Aorta (tissue), 5 donors: ENCODE measurements at places on chromosomes 5 and 9.

DNA sequence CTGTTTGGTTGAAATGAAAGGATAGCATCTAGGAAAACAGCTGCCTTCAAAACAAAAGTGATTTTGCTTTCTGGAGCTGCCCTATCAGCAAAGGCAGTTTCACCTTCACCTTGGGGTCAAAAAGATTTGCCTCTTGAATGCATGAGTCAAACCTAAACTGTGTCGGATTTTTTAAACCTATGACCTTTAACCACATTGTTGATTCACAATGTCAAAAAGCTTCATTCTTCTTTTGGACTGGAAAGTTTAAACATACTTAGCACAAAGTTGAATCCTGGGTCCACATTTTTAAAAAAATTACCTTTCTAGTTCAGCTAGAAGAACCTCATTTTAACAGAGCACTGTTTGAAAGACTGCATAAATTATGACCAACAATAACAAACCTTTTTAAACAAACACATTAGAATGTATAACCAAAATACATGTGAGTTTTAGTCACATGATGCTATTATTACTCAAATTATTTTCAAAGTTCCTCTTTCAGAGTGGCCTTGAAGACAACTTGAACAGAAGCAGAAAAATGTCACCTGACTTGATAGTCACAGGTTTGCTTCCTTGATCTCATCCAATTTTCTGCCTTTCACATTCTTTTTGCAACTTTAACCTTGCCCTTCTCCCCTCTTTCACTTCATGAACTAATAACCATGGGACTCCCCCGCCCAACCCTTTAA lies 109.7 kb upstream of the LHFPL2 start:
- no peaks in the 10 kb centered on the region for H3K36me3 ChIP-seq
- no peak overlapping the region for H3K27ac ChIP-seq
- no peak for DNase-seq
- H3K4me3 ChIP-seq = no peak overlapping the region
- peaks cover 2% of the 10 kb centered on the region for H3K4me1 ChIP-seq

DNA sequence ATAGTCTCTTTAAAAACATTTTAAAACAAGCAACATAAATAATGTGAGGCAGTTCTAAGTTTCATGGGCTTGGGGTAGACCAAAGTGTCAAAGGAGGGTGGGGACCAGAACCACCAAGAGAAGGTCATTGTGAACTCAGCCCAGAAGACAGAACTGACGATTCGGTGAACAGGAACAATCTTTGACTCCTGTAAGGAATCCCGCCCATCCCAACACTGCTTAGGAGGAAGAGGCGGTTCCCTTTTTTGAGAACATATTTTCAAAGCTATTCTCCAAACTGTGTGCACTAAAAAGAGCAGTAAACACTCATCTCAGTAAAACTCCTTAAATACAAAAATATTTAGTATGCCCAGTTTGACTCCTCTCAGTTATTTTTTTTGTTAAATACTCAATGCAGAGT lies 176.5 kb upstream of the TLE4 start:
- no peaks in the 10 kb centered on the region for H3K36me3 ChIP-seq
- no peak for DNase-seq
- no peak overlapping the region for H3K4me3 ChIP-seq
- no peaks in the 10 kb centered on the region for H3K4me1 ChIP-seq

DNA sequence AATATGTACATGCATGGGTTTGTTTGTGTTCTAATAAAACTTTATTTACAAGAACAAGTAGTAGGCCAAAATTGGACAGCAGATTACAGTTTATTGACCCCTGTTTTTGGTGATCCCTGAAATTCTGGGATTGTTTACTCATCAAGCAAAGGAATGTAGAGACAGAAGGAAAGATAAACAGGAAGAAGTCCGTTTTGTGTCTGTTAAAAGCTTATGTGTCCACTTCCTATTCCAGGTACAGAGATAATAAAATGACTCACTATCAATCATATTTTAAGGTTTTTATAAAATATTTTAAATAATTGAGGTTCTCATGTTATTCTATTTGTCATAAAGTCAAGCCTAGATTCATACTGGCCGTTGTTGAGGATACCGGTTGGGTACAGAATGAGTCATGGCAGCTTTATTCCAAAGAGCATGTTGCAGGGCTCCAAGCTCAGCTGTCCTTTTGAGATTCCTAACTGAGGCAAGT lies 214.9 kb upstream of the DAB2 start:
- H3K4me3 ChIP-seq = no peak overlapping the region
- H3K4me1 ChIP-seq = no peaks in the 10 kb centered on the region
- H3K36me3 ChIP-seq = no peaks in the 10 kb centered on the region
- H3K27ac ChIP-seq = no peak overlapping the region

GRCh38 chr9:130638284-130639123 lies 25.9 kb upstream of the PRDM12 start:
- H3K4me1 ChIP-seq = no peaks in the 10 kb centered on the region
- H3K4me3 ChIP-seq = no peak overlapping the region
- H3K27ac ChIP-seq = no peak overlapping the region
- no peaks in the 10 kb centered on the region for H3K27me3 ChIP-seq
- DNase-seq = no peak
- peaks cover 7% of the 10 kb centered on the region for H3K36me3 ChIP-seq

- H3K4me3 ChIP-seq = no peak overlapping the region
- no peaks in the 10 kb centered on the region for H3K27me3 ChIP-seq
- H3K4me1 ChIP-seq = no peaks in the 10 kb centered on the region
- no peak overlapping the region for H3K27ac ChIP-seq
Observed at GRCh38 chr9:114638404-114638803, 19.2 kb downstream of the TEX53 start.

GRCh38 chr9:25935188-25935587 lies 256.9 kb upstream of the TUSC1 start:
- peaks cover 4% of the 10 kb centered on the region for H3K4me1 ChIP-seq
- H3K4me3 ChIP-seq = no peak overlapping the region
- no peak overlapping the region for H3K27ac ChIP-seq
- DNase-seq = no peak
- H3K36me3 ChIP-seq = no peaks in the 10 kb centered on the region
- no peaks in the 10 kb centered on the region for H3K27me3 ChIP-seq

- no peaks in the 10 kb centered on the region for H3K4me1 ChIP-seq
- H3K4me3 ChIP-seq = no peak overlapping the region
- peak; percentile 42 for DNase-seq
- H3K27me3 ChIP-seq = no peaks in the 10 kb centered on the region
- no peak overlapping the region for H3K27ac ChIP-seq
Observed at GRCh38 chr5:150122158-150122510, 33.5 kb downstream of the PDGFRB start.

DNA sequence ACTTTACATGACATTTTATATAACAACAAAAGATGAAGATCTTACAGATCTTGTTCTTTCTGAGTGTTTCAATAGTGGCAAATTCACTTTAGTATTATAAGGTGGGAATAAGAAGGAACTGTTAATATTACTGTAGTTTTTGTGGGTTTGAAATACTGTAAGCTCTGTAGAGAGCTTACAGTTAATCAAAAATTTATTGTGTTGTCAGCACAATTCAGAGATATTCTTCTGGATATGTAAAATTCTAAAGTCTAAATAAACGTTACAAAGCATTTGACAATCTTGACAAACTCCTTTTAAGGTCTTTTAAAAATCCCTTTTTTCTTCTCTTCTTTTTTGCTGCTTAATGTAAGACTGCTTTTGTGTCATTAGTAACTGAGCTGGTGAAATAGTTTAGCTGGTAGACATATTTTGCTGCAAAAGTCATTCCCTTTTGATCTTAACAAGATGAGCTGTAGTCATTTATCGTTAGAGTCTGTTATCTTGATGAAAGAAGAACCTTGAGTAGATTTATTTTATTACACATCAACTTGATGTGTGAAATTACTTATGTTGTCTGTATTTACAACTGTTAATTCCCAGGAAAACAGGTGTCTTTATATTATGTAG lies 186.0 kb downstream of the WDR70 start:
- DNase-seq = no peak
- H3K4me1 ChIP-seq = no peaks in the 10 kb centered on the region
- no peak overlapping the region for H3K27ac ChIP-seq
- H3K36me3 ChIP-seq = peaks cover 3% of the 10 kb centered on the region

DNA sequence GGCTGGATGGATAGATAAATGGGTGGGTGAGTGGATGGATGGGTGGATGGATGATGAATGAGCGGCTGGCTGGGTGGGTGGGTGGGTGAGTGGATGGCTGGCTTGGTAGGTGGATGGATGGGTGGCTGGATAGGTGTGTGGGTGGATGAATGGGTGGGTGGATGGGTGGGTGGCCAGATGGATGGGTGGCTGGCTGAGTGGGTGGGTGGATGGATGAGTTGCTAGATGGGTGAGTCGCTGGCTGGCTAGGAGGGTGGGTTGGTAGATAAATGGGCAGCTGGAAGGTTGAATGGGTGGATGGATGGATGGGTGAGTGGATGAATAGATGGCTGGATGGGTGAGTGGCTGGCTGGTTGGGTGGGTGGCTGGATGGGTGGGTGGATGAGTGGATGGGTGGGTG lies 27.9 kb upstream of the CEP72 start:
- H3K36me3 ChIP-seq = no peaks in the 10 kb centered on the region
- H3K4me1 ChIP-seq = no peaks in the 10 kb centered on the region

DNA sequence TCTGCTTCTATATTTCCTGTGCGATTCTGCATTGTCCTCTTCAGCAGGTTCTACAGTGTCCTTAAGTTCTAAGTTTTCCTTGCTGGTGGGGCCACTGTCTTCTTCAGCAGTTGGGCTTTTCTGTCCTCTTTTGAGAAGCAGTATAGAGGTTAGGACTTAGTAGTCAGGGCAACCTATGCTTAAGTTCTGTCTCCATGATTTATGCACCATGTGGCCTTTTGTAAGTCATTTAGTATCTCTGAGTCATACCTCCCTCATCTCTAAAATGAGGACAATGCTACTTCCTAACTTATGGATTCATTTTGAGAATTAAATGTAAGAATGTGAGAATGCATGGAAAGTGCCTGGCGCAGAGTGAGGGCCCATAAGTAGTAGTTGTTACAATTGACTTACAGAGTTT lies 46.8 kb downstream of the GRIN3A start:
- H3K36me3 ChIP-seq = no peaks in the 10 kb centered on the region
- H3K27ac ChIP-seq = no peak overlapping the region
- no peak overlapping the region for H3K4me3 ChIP-seq
- no peak for DNase-seq
- H3K27me3 ChIP-seq = no peaks in the 10 kb centered on the region

- H3K27me3 ChIP-seq = no peaks in the 10 kb centered on the region
- no peak overlapping the region for H3K4me3 ChIP-seq
- H3K4me1 ChIP-seq = no peaks in the 10 kb centered on the region
- no peak overlapping the region for H3K27ac ChIP-seq
- no peaks in the 10 kb centered on the region for H3K36me3 ChIP-seq
Observed at GRCh38 chr9:91623004-91623403, 199.4 kb upstream of the NFIL3 start.

GRCh38 chr9:31336386-31336785 lies 1048.1 kb upstream of the ACO1 start:
- H3K4me1 ChIP-seq = no peaks in the 10 kb centered on the region
- no peaks in the 10 kb centered on the region for H3K36me3 ChIP-seq
- no peak overlapping the region for H3K4me3 ChIP-seq
- no peaks in the 10 kb centered on the region for H3K27me3 ChIP-seq

- H3K27ac ChIP-seq = no peak overlapping the region
- no peaks in the 10 kb centered on the region for H3K36me3 ChIP-seq
- no peaks in the 10 kb centered on the region for H3K4me1 ChIP-seq
Observed at GRCh38 chr9:105455836-105456475, 8.1 kb downstream of the FSD1L start.

DNA sequence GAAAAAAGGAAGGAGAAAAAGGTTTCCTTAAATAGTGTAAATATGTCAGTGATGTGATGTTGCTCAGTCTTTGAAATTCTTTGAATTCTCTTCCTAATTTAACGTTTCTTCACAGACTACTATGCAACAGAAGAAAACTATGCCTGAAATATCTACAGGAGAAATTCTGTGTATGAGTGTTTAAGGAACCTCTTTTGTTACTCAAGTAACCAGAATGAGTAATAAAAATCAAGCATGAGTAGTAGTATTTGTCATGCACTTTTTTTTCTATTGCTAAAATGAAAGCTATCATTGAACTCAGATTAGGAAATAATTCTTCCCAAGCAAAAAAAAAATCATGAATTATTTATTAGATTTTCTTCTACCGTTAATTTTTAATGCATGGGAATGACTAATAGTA lies 20.3 kb upstream of the THG1L start:
- no peak overlapping the region for H3K4me3 ChIP-seq
- DNase-seq = no peak
- H3K4me1 ChIP-seq = no peaks in the 10 kb centered on the region
- H3K27ac ChIP-seq = no peak overlapping the region

GRCh38 chr9:121738968-121739367 lies 87.5 kb downstream of the DAB2IP start:
- H3K27me3 ChIP-seq = no peaks in the 10 kb centered on the region
- H3K36me3 ChIP-seq = no peaks in the 10 kb centered on the region
- no peak overlapping the region for H3K4me3 ChIP-seq
- no peaks in the 10 kb centered on the region for H3K4me1 ChIP-seq
- no peak for DNase-seq

GRCh38 chr5:73435759-73436534 lies 12.6 kb downstream of the FOXD1 start:
- no peak for DNase-seq
- H3K27ac ChIP-seq = no peak overlapping the region
- no peaks in the 10 kb centered on the region for H3K36me3 ChIP-seq
- H3K27me3 ChIP-seq = no peaks in the 10 kb centered on the region
- no peaks in the 10 kb centered on the region for H3K4me1 ChIP-seq

GRCh38 chr5:77073667-77074066 lies 13.4 kb downstream of the ZBED3 start:
- H3K27ac ChIP-seq = no peak overlapping the region
- peaks cover 2% of the 10 kb centered on the region for H3K27me3 ChIP-seq
- no peak overlapping the region for H3K4me3 ChIP-seq
- H3K36me3 ChIP-seq = no peaks in the 10 kb centered on the region

- H3K4me1 ChIP-seq = no peaks in the 10 kb centered on the region
- peak; percentile 78 for DNase-seq
- H3K27ac ChIP-seq = no peak overlapping the region
- H3K4me3 ChIP-seq = peak overlapping the region; percentile 80
- H3K27me3 ChIP-seq = no peaks in the 10 kb centered on the region
- H3K36me3 ChIP-seq = no peaks in the 10 kb centered on the region
Observed at GRCh38 chr9:111036429-111036789, 1.9 kb downstream of the LPAR1 start.

- H3K36me3 ChIP-seq = no peaks in the 10 kb centered on the region
- no peaks in the 10 kb centered on the region for H3K27me3 ChIP-seq
- DNase-seq = no peak
Observed at GRCh38 chr5:79517601-79518000, 3.7 kb upstream of the HOMER1 start.
